ENCODE measurements at places on chromosomes 12 and 14. TPM values are rescaled to one million over a fixed set of nuclear protein-coding genes. Genes with fewer than 3 reads are reported as not detected.

SLCO1B1 gene
- not detected for polyA plus RNA-seq

NAV3 gene
- polyA plus RNA-seq, result 8.0 TPM

GRCh38 chr12:5624486-5625272, 192.8 kb downstream of the NTF3 start:
- no peak for DNase-seq

- DNase-seq, result no peak
These were observed 9.0 kb downstream of the ASIC1 start for GRCh38 chr12:50066402-50066801.

- DNase-seq, result no peak
These were observed 11.2 kb upstream of the CDC42BPB start for GRCh38 chr14:103068351-103069073.

GRCh38 chr14:104994978-104995377, 9.4 kb downstream of the CLBA1 start:
- DNase-seq, result no peak

DNA sequence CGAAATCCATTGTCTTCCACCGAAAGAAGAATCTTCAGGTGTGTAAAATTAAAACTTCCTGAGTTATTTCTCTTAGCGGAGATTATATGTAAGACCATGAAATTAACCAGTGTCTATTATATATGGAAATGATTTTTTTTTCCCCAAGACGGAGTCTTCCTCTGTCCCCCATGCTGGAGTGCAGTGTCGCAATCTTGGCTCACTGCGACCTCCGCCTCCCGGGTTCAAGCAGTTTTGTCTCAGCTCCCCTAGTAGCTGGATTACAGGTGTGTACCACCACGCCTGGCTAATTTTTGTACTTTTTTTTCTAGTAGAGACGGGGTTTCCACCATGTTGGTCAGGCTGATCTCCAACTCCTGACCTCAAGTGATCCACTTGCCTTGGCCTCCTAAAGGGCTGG, 2.8 kb downstream of the RAN start:
- no peak for DNase-seq
